ENCODE measurements at places on chromosomes 7 and 10.

DNA sequence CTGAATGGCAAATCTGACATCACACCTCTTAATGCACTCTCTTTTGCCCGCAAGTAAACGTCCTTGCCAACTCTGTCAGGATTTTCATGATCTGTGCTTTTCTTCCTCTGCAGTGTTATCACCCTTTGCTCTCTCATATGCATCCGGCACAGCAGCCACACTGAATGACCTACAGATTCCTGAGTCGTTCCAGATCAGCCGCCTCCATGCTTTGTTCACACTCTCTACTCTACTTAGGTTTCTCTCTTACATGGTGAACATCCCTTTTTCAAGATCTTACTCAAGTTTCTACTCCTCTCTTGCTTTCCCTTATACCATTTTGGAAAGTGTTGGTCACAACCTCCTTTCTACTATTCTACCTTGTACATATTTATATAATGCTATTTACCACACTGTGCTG is 127.7 kb upstream of the AOAH start:
- no peak for DNase-seq

GRCh38 chr7:36047091-36047658 is 105.9 kb upstream of the EEPD1 start:
- no peak for DNase-seq

DNA sequence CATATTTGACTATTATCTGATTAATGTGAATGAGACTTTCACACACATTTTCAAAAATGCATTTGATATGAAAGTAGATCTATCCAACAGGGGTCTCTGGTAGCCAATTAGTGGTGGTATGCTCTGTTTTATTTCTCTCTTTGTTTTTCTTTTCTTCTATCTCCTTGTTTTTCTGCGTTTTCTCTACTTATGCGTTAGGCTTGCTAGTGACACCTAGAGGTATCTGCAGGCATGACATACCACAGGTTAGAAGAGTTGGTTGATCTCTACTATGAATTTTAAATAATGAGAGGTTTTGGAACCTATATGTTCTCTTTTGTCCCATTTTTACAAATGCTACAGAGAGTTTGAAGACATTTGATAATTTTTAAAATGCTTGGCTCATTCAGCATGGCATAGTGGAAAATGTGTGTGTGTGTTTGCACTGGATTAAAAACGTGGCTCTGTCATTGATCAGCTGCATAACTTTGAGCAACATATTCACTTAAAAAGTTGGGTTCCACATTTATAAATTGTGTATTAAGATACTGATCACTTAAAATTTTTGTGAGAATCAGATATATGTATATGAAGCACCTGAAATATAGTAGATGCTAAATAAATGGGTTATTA is 28.1 kb upstream of the PLXDC2 start:
- peak; percentile 34 for DNase-seq

DNA sequence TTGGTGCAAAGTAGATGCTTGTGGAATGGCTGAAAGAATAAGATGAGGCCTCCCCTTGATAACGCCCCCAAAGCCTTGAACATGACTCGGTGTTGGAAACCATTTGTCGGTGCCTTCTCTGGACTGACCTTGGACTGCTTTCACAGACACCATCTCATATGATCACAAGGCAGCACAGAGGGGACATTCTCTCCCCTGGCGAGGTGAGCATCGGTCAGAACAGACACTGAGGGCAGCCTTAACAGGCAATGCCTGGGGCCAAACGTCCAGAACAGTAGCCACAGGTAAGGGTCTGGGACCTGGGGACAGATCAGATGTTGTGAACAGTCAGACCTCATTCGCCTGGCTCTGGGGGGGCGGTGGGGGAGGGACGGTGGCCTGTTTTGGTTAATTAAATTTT is 2.8 kb upstream of the TRRAP start:
- no peak for DNase-seq

- no peak for DNase-seq
Observed at GRCh38 chr7:155758348-155758747, 53.9 kb downstream of the SHH start.

GRCh38 chr7:142626420-142627035 is 122.7 kb upstream of the PRSS1 start:
- peak; percentile 67 for DNase-seq

GRCh38 chr7:1154172-1154739 is 5.7 kb downstream of the ZFAND2A start:
- DNase-seq = no peak

- no peak for DNase-seq
Observed at GRCh38 chr7:37570145-37570544, 113.4 kb upstream of the GPR141 start.

GRCh38 chr7:128713794-128714193 is 25.4 kb upstream of the CALU start:
- no peak for DNase-seq

Data from neural crest cell (in vitro differentiated cells).